ENCODE measurements at places on chromosomes 12 and 14.

- peak; percentile 42 for DNase-seq
Measured at GRCh38 chr14:95535226-95536021, 574 bp downstream of the GLRX5 start.

DNA sequence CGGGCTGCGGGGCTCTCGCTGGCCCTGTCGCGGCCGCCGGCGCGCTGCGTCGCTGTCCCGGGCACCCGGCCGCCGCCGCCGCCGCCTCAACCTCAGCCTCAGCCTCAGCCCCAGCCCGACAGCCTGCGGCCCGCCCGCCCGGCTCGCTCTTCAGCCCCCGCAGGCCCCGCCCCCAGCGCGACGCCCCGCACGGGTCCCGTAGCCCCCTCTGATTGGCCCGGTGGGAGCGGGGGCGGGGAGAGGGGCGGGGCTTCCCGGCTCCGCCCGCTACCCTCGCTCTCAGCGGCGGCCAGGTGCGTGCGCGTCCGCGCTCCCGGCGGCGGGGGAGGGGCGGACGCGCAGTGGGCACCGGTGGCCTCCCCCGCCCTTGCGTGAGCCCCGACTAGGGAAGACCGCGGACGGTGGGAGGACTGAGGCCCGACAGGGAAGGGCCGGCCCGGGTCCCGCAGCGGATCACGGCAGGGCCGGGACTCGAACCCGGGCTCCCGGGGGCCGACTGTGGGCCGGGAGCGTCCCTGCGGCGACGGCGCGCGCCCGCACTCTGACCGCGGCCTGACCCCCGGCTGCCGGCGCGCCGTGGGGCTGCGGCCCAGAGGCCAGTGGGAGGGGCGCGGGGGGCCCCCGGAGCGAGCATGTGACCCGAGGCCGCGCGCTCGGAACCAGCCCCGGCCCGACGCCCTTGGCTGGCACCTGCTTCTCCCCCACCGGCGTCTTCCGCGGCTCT is at the start of gene PPP1R13B:
Gene PPP1R13B (minus strand): TSS at position 125 of the 724 bp plus-strand sequence. CDS start 268 bp downstream, outside the sequence.
- peak; percentile 93 for DNase-seq

DNA sequence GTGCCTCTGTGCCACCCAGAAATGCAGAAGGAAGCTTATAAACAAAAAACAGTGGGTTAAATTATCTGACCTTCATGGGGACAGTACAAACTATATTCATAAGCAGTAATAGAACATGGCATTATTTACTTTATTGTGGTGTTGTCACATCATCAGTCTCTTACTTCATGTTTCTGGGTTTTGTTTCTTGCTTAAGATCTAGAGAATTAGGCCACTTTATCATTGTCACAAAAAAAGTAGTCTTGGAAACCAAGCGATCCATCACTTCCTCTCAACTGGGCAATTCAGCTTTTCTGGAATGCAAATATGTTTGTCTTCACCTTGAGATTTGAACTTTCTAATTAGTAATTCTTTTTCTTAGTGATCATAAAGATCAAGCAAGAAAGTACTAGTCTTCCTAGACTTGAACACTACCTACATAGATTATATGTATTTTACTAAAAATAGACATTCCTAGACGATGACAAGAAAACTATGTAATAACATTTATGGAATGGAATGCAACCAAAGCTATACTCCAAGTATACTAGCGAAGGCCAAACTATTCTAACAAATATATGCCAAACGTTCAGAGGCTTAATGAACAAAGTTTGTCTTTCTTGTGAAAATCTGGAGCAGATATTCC is 363.4 kb downstream of the DAD1 start:
- no peak for DNase-seq

GRCh38 chr12:58567189-58567588 is 353.1 kb downstream of the LRIG3 start:
- DNase-seq = no peak

DNA sequence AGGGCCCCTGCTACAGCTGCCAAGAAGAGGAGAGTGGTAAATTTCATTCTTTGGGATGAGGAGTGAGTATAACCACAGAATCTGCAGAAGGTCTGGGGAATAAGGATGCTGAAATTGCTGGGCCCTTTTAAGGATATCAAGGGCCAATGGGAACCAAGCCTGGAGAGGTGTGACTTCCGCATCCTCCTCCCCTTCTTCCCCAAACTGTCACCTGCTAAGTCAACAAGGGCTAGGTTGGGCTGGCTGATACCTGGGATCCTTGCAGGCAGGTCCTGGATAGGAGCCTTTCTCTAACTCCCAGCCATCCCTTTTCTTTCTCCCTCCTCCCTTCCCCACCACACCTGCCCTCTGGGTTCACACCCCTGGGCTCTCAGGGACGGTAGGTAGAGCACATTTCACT is at the start of gene LACRT:
Gene LACRT (minus strand): TSS at position 101 of the 400 bp plus-strand sequence. CDS start 54 bp downstream, at position 47.
- DNase-seq = no peak

DNA sequence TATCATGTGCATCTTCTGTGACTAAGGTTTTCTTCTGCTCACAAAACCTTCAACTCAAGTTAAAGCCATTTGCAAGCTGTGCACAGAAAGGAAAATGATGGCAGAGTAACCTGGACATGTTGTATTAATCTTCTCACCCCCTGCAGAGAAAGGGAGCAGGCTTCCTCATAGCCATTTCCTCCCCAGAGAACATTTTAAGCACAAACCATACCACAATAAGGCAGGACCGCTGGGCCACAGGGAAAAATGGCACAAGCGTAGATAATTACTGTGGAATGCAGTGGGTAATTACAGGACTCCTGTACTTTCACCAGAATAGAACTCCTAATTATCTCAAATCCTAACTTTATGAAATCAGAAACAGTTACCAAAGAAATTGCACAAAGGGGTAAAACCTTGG is 215.7 kb downstream of the KIF21A start:
- no peak for DNase-seq

DNA sequence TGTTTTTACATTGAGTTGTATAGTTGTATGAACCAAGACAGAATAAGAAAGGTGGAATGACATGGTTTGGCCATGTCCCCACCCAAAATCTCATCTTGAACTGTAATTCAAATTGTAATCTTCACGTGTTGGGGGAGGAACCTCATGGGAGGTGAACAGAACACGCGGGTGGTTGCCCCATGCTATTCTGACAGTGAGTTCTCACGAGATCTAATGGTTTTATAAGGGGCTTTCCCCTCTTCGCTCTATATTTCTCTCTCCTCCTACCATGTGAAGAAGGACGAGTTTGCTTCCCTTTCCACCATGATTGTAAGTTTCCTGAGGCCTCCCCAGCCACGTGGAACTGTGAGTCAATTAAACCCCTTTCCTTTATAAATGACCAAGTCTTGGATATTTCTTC is 25.3 kb downstream of the DDHD1 start:
- DNase-seq = no peak

- peak; percentile 73 for DNase-seq
Measured at GRCh38 chr14:99982537-99983250, 82.5 kb upstream of the EVL start.

DNA sequence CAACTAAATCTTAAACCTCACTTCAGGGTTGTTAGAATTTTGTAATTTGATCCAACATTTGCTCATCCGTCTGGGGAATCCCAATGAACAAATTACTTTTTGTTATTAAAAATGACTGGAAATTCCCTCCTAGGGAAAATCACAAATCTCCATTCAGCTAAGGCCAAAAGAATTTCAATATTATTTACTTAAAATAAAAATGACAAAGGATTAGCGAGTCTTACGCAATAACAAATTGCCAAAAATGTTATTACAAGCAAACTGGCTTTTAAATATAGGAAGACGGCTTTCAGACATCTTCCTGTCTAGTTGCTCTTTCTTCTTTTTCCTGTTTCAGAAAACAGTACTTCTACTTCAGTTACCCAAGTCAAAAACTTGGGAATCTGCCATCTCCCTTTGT is 92.4 kb upstream of the TSPAN8 start:
- DNase-seq = no peak

DNA sequence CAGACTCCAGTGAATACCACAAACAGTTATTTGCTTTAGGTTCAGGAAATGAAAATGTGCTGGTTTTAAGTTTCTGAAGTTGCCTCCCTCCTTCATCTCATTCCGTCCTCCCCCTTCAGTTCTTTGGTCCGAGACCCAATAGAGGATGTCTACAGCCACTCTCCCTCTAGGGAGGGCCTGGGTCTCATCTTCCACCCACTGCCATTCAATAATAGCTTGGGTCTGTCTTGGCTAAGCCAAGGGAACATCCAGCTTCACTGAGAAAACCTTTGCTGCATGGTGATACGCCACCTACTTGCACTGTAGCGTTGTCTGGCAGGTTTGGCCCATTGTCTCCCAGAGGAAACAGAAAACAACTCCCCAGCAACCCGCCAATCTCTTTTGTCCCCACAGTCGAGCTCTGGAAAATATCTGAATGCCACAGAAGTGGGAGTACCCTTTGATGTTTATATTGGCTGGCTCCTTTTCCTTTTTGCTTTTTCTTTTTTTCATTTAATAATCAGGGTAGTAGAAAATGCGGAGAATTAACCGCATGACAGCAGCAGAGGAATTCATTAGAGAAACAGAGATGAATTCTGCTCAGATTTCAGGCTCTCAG is 380.1 kb downstream of the RAD51B start:
- peak; percentile 76 for DNase-seq

DNA sequence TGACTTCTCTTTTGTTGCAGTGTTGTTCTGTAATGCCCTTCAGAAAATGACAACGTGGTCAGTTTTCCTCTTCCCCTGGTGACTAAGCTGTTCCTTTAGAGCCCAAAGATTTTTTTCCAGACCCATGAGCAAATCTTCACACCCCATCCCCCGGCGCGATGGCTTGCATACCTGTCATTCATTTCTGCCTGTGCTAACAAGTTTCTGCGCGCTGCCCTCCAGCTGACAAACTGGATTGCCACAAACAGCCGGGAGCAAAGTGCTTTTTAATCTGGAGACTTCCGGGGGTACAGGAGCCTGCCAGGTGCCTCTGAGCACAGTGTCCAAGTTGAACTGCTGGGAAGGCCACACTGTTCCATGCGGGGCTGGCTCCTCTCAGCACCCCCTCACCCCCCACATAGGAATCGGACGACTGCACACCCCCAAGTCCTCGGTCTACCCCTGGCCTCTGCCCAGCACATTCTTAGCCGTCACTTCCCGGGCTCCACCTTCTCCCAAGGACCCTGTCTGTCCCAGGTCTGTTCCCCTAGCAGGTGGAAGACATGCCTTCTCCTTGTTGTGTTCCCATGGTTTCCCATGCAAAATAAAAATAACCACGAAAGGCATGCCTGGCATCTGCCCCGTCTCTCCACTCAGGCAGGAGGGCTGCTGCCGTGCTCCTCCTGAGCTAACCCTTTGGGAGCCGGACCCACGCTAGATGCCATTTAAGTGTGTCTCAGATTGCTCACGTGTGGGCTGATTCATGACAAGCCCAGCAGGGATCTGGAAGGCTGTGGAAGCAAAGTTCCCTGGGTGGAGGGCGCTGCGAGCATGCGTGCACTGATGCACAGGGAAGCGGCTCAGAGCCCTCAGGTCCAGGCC is 14.1 kb downstream of the RILPL1 start:
- DNase-seq = peak; percentile 85

GRCh38 chr12:25864306-25865276 is 93.9 kb upstream of the RASSF8 start:
- DNase-seq = no peak

GRCh38 chr12:59005193-59005955 is 85.1 kb upstream of the LRIG3 start:
- no peak for DNase-seq

GRCh38 chr12:62268956-62269355 is 8.8 kb downstream of the USP15 start:
- no peak for DNase-seq

GRCh38 chr12:2165021-2165420 is 112.2 kb downstream of the CACNA1C start:
- DNase-seq = no peak

- no peak for DNase-seq
Measured at GRCh38 chr12:51075390-51075789, 8.0 kb downstream of the CSRNP2 start.

DNA sequence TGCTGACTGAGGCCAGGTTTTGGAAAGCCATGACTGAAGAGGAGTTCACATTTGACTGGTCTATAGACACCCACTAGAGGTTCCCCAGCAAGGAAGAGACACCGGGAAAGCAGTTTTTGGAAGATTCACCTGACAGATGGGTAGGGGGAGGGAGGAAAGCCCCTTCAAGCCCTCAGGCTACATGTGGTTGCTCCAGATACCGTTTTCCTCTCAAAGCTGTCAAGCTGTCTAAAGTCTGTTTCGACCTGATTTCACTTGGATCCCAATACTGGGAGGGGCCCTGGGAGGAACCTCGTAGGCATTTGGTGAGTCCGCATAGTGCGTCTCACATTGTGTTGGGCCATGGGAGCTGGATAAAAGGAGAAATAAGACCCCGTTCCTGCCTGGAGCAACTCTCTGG is 1.7 kb upstream of the LRP1 start:
- no peak for DNase-seq

- no peak for DNase-seq
Measured at GRCh38 chr12:58566599-58566998, 353.7 kb downstream of the LRIG3 start.

GRCh38 chr12:6921996-6922946 is 5.5 kb upstream of the ATN1 start:
- peak; percentile 28 for DNase-seq

DNA sequence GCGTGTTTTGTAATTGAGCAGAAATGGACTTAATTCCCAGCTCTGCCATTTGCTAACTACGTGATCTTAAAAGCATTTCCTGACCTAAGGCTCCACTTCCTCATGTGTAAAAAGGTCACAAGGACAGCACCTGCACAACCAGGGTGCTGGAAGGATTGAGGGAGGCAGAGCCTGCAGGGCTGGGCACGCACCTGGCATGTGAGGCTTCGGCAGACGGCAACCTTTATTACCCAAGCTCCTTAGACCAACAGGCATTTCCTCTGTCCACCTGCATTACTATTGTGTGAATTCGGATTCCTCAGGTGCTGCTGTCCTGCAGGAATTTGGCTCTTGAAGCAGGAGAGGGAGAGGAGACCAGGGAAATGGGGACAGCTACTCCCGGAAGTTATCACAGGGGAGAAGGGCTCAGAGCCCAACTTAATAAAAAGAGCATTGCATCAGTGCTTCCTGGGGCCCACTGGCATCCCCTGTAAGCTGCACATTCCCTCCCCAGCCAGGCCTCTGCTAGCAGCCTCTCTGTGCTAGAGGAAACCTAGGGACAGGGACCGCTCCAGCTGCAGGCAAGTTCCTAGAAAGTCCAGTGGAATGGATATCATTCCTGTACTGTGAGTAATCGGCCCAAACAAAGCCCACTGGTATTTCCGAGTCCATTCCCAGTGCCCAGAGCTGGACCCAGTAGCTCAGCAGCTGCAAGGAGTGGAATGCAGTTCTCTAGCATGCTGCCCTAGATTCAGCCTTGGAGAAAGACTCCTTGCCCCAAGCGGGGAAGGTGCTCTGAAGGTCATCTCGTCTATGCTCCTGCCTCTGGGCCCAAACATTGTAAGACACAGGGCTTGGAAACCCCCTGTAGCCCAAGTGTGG is 157.1 kb upstream of the CCND2 start:
- peak; percentile 80 for DNase-seq

GRCh38 chr12:70486588-70486987 is 120.5 kb downstream of the KCNMB4 start:
- no peak for DNase-seq

DNA sequence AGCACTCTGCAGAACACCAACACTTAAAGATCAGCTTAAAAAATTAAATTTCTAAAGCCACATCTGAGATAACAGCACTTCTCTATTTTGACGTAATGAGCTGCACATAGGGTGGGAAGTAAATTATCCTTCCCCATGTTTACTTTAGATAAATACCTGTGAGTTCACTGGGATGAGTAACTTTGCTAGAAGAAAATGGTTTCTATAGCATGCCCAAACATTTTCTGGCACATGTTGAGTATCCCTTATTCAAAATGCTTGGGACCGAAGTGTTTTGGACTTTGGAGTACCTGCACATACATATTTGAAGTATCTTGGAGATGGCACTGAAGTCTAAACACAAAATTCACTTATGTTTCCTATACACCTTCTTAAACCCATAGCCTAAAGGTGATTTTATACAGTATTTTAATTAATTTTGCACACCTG is 6.6 kb downstream of the SLC38A2 start:
- no peak for DNase-seq
